ENCODE measurements at places on chromosomes 5 and 9. TPM values are rescaled to one million over a fixed set of nuclear protein-coding genes. Genes with fewer than 3 reads are reported as not detected.

FABP6 gene
- total RNA-seq, result 4.9 TPM

CLIC3 gene
- 49.3 TPM for total RNA-seq

PLPP7 gene
- 1.7 TPM for total RNA-seq

FRMPD1 gene
- total RNA-seq, result 0.06 TPM

- no peak for DNase-seq
- no peak overlapping the region for H3K27ac ChIP-seq
- H3K4me1 ChIP-seq, result no peaks in the 10 kb centered on the region
- H3K36me3 ChIP-seq, result no peaks in the 10 kb centered on the region
- no peak overlapping the region for H3K4me3 ChIP-seq
Observed at GRCh38 chr9:108397286-108397685, 458.5 kb downstream of the ACTL7B start.

GRCh38 chr5:112933651-112934365 lies 11.8 kb upstream of the REEP5 start:
- H3K27ac ChIP-seq, result no peak overlapping the region
- H3K27me3 ChIP-seq, result no peaks in the 10 kb centered on the region
- H3K4me3 ChIP-seq, result no peak overlapping the region
- H3K4me1 ChIP-seq, result no peaks in the 10 kb centered on the region
- DNase-seq, result no peak

GRCh38 chr5:96144289-96144688 lies 182.6 kb upstream of the ELL2 start:
- H3K36me3 ChIP-seq, result no peaks in the 10 kb centered on the region
- H3K4me3 ChIP-seq, result no peak overlapping the region
- H3K27ac ChIP-seq, result no peak overlapping the region
- DNase-seq, result no peak

- no peaks in the 10 kb centered on the region for H3K27me3 ChIP-seq
- no peak for DNase-seq
Observed at GRCh38 chr5:142156839-142157463, 48.4 kb downstream of the NDFIP1 start.

GRCh38 chr9:107982745-107983144 lies 493.2 kb upstream of the KLF4 start:
- no peak overlapping the region for H3K4me3 ChIP-seq
- no peak overlapping the region for H3K27ac ChIP-seq
- DNase-seq, result no peak
- peaks cover 10% of the 10 kb centered on the region for H3K4me1 ChIP-seq
- H3K36me3 ChIP-seq, result no peaks in the 10 kb centered on the region

DNA sequence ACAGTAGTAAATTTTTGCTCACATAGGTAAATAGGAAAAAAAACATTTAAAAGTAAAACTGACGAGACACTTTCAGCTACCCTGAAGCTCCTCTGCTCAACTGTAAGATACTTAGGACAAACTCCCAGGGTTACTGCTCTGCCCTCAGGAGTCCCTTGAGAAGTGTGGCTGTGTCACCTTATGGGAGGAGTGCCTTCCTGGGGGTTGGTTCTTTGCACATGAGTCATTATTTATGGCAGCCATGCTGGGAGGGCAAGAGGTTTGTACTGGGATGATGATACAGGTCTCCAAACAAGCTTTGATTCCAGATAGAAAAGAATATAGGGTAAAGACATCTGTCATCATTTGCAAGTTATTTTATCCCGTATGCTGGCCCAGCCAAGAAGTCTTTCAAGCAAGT lies 45.9 kb downstream of the TTC1 start:
- H3K36me3 ChIP-seq, result peaks cover 99% of the 10 kb centered on the region
- no peak overlapping the region for H3K27ac ChIP-seq
- H3K4me1 ChIP-seq, result no peaks in the 10 kb centered on the region

DNA sequence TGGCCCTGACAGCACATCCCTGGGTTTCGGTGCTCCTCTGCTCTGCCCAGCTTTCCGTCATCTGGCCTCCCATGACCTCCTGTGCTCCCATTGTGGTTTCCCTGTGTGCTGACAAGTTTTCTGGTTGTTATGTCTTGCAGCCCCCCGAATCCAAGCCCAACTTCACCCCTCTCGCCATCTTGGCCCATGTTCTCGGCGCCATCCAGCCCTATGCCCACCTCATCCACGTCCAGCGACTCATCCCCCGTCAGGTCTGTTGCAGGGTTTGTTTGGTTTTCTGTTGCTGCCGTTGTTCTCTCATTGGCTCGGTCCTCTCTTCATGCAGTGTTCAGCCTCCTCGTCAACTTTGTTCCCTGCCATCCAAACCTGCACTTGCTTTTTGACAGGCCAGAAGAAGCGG lies 196.4 kb downstream of the NR3C1 start:
- H3K4me3 ChIP-seq, result no peak overlapping the region
- H3K36me3 ChIP-seq, result no peaks in the 10 kb centered on the region
- peaks cover 19% of the 10 kb centered on the region for H3K4me1 ChIP-seq

GRCh38 chr5:171418982-171419687 lies at the start of gene FGF18:
Gene FGF18, plus strand, starts transcription at chr5:171419647. Its CDS starts 553 bp downstream, at chr5:171420200.
- peak within 1 kb of the TSS; percentile 50 for H3K4me3 ChIP-seq
- H3K27ac ChIP-seq, result peak within 1 kb of the TSS; percentile 33
- H3K4me1 ChIP-seq, result peaks cover 27% of the 10 kb centered on the region
- peaks cover 13% of the 10 kb centered on the region for H3K27me3 ChIP-seq
